Activated naive CD8-positive, alpha-beta T cell treated with anti-CD3 and anti-CD28 coated beads for 36 hours (primary cell): ENCODE measurements at places on chromosomes 4 and X. TPM values are rescaled to one million over a fixed set of nuclear protein-coding genes. Genes with fewer than 3 reads are reported as not detected.
A peak's percentile ranks its signal among the peaks of the same experiment; 100 is the strongest.

DNA sequence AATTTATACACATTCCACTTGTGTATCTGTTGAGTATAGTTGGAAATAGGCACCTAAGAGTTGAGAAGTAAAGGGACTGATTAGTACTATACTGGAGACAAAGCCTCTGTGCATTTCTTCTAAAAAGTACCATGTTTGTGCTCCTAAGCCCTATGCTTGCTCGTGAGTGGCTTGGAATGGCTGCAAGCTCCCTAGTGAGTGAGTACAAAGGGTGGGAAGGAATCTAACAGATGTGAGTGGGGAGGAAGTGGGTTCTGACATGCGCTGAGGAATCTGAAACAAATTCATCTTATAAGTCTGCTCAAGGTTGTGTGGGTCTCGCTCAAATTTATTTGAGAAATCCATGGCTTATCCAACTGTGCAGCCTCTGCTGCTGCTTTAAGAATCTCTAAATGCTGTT is 13.3 kb downstream of the SPCS3 start:
- H3K27me3 ChIP-seq = no peaks in the 10 kb centered on the region
- no peak overlapping the region for H3K27ac ChIP-seq
- peaks cover 27% of the 10 kb centered on the region for H3K4me1 ChIP-seq
- H3K4me3 ChIP-seq = no peak overlapping the region

DNA sequence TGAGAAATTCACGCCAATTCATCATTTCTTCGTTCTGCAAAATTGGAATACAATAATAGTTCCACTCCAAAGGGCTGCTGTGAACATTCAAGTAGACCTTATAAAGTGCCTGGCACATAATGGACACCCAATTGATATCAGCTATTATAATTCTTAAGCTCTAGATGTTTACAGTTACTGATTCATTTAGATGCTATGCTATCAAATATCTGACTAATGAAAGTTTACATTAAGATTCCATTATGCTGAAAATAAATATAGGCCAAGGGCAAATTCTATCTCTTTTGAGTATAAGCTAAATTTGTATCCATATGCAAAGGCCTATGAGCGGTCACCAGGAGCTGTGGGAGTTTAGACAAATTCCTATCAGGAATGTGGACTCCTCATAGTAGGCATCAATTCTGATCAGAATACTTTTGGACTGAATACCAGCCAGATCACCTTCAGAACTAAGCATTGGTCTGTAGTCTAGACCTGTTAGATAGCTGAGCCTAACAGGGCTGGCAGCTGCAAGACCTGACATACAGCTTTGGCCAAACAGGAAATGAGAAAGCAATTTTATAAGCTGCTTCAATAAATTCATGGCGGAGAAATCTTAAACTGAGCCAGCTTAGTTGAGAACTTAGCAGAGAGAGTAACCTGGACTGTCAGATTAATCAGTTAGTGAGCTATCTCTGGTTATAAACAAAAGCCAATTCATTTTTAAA is 384.3 kb upstream of the ACTRT1 start:
- H3K4me1 ChIP-seq = no peaks in the 10 kb centered on the region
- no peaks in the 10 kb centered on the region for H3K27me3 ChIP-seq
- DNase-seq = no peak
- H3K36me3 ChIP-seq = no peaks in the 10 kb centered on the region
- H3K4me3 ChIP-seq = no peak overlapping the region
- H3K27ac ChIP-seq = no peak overlapping the region

- H3K4me3 ChIP-seq = no peak overlapping the region
- H3K4me1 ChIP-seq = peaks cover 28% of the 10 kb centered on the region
- H3K36me3 ChIP-seq = no peaks in the 10 kb centered on the region
- DNase-seq = no peak
- no peak overlapping the region for H3K27ac ChIP-seq
Observed at GRCh38 chr4:145302725-145303124, 122.3 kb upstream of the OTUD4 start.

GRCh38 chr4:42344309-42344708 is 53.0 kb upstream of the SHISA3 start:
- DNase-seq = no peak
- H3K27me3 ChIP-seq = no peaks in the 10 kb centered on the region
- no peaks in the 10 kb centered on the region for H3K4me1 ChIP-seq
- H3K4me3 ChIP-seq = no peak overlapping the region
- no peak overlapping the region for H3K27ac ChIP-seq

GRCh38 chrX:24014388-24015018 is 12.5 kb downstream of the KLHL15 start:
- peaks cover 18% of the 10 kb centered on the region for H3K36me3 ChIP-seq
- H3K4me3 ChIP-seq = peak overlapping the region; percentile 80
- peak overlapping the region; percentile 92 for H3K27ac ChIP-seq
- DNase-seq = peak; percentile 53
- peaks cover 25% of the 10 kb centered on the region for H3K4me1 ChIP-seq

DNA sequence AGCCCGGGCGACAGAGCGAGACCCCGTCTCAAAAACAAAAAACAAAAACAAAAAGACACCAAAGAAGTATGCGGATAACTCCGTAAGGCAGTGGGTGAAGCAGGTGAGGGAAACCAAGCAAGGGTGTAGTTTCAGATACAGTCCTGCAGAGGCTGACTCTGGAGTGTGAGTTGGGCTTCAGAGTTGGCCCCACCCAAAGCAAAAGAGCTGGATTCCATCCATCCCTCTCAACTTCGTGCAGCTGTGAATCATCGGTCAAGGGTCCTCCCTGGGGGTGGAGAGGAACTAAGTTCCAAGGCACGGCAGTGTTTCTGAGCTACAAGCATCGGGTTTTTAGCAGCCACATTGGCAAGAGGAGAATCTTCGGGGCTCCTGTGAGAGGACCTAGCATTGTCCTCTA is 43.9 kb upstream of the FAM9A start:
- H3K27ac ChIP-seq = no peak overlapping the region
- DNase-seq = no peak
- no peak overlapping the region for H3K4me3 ChIP-seq

- H3K27ac ChIP-seq = no peak overlapping the region
- no peaks in the 10 kb centered on the region for H3K27me3 ChIP-seq
- DNase-seq = no peak
- no peak overlapping the region for H3K4me3 ChIP-seq
Observed at GRCh38 chr4:23828779-23829178, 61.1 kb downstream of the PPARGC1A start.

- H3K4me1 ChIP-seq = no peaks in the 10 kb centered on the region
- H3K27ac ChIP-seq = no peak overlapping the region
- no peaks in the 10 kb centered on the region for H3K36me3 ChIP-seq
- no peak for DNase-seq
- peaks cover 9% of the 10 kb centered on the region for H3K27me3 ChIP-seq
Observed at GRCh38 chr4:74066232-74066631, 27.7 kb upstream of the CXCL3 start.

- H3K4me1 ChIP-seq = peaks cover 32% of the 10 kb centered on the region
- H3K27me3 ChIP-seq = no peaks in the 10 kb centered on the region
- peak overlapping the region; percentile 92 for H3K27ac ChIP-seq
- no peak for DNase-seq
- no peaks in the 10 kb centered on the region for H3K36me3 ChIP-seq
- peak overlapping the region; percentile 69 for H3K4me3 ChIP-seq
Observed at GRCh38 chr4:38856046-38856445, 571 bp downstream of the TLR6 start.

- DNase-seq = no peak
- H3K36me3 ChIP-seq = no peaks in the 10 kb centered on the region
- no peak overlapping the region for H3K4me3 ChIP-seq
- H3K4me1 ChIP-seq = no peaks in the 10 kb centered on the region
Observed at GRCh38 chr4:18813771-18814170, 792.2 kb upstream of the LCORL start.

COL4A6 gene
- total RNA-seq = not detected

PAK3 gene
- not detected for total RNA-seq

FUNDC2 gene
- total RNA-seq = 99.7 TPM

XG gene
- not detected for total RNA-seq

ATP2B3 gene
- total RNA-seq = not detected
